ENCODE measurements at places on chromosomes 4 and X.

- no peak for DNase-seq
These were observed 19.1 kb downstream of the VSIG4 start for GRCh38 chrX:66020631-66021334.

- DNase-seq, result peak; percentile 89
These were observed 2.3 kb upstream of the SASH3 start for GRCh38 chrX:129777218-129778030.

GRCh38 chr4:30696191-30696590 lies 24.0 kb upstream of the PCDH7 start:
- no peak for DNase-seq

DNA sequence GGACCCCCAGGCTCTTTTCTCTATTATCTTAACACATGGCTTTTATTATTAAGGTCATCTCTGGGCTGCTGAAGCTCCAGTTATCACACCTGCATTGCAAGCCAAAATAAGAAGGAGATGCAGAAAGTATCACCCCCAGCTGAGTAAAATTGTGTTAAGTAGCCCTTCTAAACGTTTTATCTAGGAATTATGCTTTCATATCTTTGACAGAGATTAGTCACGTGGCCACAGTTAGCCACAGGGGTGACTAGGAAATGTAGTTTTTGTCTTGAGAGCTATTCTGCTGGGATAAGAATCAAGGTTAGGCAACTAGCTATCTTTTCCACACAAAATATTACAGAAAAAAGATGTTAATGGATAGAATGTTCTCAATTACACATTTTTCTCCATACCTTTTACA lies 102.1 kb downstream of the ANXA3 start:
- no peak for DNase-seq

DNA sequence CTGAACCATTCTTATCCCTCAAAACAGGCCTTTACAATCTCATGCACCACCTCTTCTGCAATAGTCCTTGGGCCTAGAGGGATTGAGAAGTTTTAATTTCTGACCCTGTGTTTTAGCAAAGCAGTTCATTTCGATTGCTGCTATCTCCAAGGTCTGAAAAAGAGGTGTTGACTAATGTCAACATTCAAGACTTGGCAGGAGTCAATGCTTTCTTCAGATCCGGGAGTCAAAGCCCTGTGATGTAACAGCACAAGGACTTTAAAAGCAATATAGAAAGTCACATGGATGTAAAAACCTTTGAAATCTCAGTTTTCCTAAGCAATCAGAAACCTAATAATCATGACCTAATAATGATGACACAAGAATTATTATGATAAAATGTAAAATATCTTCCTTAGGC lies 133.8 kb downstream of the ADAM29 start:
- DNase-seq, result no peak

GRCh38 chr4:177005674-177006230 lies 213.0 kb upstream of the VEGFC start:
- no peak for DNase-seq
